Ascending aorta (tissue), 2 donors: ENCODE measurements at places on chromosomes 7 and 10. TPM values are rescaled to one million over a fixed set of nuclear protein-coding genes. Genes with fewer than 3 reads are reported as not detected.

Gene PRKG1
- total RNA-seq = 50.2 TPM

GRCh38 chr7:88758381-88759229 lies 895 bp upstream of the ZNF804B start:
- no peak for DNase-seq

Gene ERV3-1
- 9.5 TPM for total RNA-seq

DNA sequence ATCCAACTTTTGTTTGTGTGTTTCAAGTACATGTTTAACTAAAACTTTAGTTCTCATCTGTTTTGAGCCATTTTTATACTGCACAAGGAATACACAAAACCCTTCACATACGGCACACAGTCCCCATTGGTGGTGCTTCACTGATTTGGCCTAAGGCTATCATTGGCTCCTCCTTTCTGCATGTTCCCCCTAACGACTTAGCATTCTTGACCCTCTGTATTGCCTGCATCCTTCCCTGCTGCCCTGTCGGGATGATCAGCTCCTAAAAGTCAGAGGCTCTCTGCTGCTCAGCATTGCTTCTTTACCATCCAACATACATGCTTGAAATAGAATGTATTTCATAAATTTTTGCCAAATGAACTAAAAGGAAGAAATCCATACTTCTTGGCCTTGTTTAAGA lies 111.4 kb upstream of the ABCB5 start:
- no peak for DNase-seq

DNA sequence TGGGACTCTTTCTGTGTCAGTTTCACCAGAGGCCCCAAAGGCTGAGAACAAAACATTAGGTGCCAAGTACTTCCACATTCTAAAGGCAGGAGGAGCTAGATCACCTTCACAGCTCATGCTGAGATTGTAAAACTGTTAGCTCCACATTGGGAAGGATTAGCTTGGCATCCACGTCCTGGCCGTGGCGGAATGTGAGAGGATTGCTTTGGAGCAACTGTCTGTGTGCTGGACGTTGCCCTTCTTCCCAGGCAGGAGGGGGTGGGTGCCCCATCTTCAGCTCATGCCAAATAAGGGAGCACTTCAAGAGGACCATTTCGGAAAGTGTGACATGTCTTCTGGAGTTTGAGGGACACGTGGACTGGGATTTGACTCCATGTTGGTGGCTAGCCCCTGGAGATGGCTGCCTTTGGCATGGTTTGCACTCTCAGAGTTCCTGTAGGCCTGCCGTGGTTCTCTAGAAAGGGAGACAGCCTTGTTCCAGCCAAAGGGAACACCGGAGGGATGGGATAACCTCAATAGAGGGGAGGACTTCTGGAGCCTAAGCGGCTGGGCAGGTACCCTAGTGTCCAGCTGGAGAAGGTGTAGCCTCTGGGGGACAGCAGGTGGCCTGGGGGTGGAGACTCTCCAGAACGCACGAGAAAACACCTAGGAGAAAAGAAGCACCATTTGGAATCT lies 19.9 kb upstream of the FMC1 start:
- no peak for DNase-seq

DNA sequence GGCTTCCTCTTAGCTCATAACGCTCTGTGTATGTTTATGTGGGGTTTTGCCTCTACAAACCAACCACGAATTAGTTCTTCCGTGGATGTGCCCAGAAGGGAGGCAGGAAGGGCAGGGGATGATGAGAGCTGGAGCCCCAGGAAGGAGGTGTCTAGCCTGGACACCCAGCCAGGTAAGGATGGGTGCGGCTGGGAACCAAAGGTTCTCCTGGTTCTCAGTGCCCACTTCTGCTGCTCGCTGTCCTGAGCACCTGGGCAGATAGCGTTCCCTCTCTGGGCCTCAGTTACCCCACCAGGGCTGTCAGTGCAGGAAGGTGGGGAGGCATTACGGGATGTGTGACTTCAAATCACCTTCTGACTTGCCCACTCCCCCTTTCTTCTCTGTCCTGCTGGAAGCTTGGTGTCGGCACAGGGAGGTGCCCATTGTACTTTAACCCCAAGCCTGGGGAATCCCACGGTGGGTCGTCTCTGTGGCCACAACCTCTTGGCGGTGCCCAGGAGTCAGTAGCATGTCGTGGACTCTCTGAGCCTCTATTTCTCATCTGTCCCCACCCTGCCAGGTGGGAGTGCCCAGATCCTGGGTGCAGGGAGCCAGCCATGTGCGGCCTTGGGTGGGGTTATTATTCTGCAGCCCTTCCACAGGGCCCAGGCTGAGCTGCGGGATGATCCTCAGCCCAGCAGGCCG lies 18.7 kb upstream of the PCBD1 start:
- no peak for DNase-seq

- no peak for DNase-seq
Measured at GRCh38 chr7:53350241-53350640, 314.8 kb downstream of the POM121L12 start.

GRCh38 chr10:101571271-101571925 lies 16.7 kb downstream of the POLL start:
- DNase-seq = no peak

DNA sequence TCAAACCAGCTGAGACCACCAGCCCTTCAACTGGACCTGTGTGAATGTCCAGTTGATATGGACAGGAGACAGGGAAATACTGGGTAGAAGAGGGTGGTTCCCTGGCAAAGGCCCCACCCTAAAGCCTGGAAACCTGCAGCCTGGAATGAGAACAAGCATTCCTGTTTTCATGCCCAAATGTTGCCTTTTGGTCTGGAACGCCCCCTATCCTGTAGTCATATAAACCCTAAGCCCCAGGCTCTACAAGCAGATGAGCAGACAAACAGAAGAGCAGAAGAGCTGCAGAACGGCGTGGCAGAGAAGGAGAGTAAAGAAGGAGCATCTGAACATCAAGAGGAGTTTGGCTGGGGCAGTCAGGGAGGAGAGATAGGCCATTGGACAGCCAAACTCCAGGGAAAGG lies 38.4 kb downstream of the SYPL1 start:
- DNase-seq = no peak

DNA sequence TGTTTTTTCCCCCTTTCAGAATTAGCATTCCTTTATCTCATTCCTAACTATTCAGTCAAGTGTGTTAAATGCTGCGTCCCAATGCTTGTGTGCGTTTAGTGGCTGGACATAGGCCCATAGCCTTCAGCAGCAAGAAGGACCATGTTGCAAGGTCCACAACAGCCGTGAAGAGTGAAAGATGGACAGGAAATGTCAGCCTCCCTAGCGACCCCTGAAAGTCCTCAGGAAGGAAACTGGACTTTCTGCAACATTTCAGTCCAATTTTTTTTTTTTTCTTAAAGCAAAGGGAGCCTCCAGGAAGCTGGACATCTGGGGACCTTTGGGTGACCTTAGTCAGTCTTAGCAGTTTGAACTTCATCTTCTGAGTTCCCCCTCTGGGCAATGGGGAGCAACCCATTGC lies 550.7 kb upstream of the MGMT start:
- no peak for DNase-seq

Gene NUTM2B
- total RNA-seq = 4.5 TPM

Gene KLF14
- not detected for total RNA-seq

Gene PTPRE
- total RNA-seq = 14.5 TPM

DNA sequence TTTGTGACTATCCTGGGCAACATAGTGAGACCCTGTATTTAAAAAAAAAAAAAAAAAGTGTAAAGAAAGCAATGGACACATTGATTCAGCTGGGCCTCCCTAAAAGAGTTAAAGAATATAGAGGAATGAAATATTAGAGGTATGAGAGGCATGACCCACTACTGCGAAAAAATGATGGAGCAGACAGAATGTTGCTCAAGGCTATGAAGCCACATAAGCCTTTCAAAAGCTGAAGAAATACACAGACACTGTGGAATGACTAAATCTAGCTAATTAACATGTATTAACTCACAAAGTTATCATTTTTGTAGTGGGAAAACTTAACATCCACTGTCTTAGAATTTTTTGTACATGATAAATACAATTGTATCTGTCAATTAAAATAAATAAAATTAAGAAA lies 107.3 kb downstream of the HGF start:
- DNase-seq = no peak

DNA sequence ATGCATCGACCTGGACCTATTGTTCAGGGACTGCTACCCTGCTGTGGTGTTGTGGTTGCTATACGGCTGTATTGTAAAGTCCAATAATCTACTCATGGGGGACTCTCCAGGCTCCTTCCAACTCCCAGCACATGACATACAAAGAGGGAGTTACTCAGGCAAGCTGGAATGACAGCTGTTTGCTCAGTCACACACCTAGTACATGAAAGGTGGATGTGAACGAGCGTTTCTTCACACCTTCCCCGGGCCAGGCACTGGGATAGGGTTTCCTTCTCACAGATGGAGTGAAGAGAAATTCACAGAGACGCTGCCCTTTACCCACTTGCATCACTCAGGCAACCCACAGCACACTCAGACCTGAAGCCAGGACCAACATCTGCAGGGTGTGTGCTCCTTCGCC lies 215.7 kb downstream of the TNS3 start:
- DNase-seq = no peak

Gene RAB19
- total RNA-seq = not detected

DNA sequence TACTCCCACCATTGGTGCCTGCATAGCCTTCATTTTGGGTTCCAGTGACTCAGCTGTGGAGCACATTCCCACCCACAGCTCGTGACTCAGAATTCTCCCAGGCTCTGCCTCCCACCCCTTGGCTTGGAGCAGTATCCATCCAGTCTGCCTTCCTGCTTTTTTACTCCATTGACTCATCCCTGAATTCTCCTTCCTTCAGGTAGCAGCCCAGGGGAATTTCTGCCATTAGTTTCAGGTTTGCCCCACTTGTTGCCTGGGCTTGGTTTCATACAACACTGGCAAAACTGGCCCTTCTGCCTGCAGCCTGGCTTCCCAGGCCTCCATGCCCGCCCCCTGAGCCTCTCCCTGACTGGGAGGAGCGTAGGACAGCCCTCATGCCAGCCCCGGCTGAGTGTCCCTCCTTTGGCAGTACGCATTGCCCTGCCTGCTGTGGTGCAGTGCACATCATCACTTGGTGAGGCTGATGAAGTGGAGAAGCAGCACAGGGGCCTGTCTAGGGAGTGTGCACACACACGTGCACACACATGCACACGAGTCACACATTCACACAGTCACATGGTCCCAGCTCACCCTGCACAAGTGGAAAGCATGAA lies 55.0 kb downstream of the SNX10 start:
- DNase-seq = no peak

Gene ENO4
- total RNA-seq = not detected
